ENCODE measurements at places on chromosomes 4 and X.

DNA sequence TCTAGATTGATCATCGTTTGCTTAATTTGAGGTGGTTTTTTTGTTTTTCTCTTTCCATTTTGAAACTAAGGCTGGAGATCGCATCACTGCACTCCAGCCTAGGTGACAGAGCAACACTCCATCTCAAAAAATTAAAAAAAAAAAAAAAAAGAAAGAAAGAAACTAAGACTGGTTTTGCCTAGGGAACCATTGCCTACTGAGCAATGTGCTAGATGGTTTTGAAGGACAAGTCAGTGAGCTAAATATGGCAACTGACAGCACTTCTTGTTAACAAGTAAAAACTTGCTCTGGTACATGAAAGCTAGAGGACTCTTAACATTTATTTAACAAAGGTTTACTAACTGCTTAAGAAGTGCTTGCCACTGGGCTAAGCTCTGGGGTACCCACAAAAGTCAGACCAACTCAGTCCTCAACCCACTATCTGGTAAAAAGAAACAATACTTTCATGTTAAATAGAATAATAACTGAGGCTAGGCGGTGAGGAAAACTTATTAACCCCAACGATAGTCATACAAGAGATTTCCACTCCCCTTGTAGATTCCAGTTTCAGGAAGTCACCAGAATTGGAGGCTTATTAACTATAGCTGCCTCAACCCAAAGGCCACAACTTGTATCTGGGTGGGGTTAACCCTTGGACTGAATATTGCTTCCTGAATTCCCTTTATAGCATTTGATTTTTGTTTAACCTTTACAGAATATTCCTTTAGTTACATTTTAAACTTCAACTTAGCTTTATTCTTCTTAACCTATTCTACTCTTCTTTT is 111.6 kb downstream of the FRYL start:
- no peak for DNase-seq

DNA sequence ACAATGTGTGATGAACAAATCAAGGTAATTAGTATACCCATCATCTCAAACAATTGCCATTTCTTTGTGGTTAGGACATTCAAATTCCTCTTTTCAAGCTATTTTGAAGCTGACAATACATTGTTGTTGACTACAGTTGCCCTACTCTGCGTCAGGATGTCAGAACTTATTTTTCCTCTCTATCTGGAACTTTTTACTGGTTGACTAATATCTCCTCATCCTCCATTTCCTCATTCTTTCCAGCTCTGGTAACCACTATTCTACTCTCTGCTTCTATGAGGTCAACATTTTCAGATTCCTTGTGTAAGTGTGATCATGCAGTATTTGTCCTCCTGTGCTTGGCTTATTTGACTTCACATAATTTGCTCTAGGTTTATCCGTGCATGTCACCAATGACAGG is 240.5 kb upstream of the HS3ST1 start:
- DNase-seq: no peak

DNA sequence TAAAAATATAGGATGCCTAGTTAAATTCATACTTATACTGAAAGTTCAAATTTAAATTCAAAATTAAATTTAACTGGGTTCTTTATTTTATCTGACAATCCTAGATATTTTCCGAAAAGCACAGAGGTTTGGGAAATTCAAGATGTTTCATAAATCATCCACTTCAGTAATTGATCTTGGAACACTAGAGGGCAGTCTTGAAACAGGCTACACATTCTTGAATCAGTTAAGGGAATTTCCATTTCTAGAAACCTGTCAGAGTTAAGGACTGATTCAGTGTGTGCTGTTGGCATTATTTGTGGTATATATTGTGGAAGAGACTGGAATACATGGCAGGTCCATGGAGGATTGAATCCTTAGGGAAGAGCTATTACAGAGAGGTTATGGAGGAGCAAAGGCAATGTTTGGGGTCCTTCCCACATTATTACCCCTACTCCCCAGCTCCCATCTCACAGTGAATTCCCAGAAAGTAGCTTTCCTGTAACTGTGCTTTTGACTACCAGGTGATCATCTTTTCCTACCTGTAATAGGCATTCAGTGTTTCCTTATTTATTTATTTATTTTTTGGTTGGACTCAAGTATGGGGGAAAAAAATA is 92.9 kb downstream of the EGF start:
- peak; percentile 93 for DNase-seq

DNA sequence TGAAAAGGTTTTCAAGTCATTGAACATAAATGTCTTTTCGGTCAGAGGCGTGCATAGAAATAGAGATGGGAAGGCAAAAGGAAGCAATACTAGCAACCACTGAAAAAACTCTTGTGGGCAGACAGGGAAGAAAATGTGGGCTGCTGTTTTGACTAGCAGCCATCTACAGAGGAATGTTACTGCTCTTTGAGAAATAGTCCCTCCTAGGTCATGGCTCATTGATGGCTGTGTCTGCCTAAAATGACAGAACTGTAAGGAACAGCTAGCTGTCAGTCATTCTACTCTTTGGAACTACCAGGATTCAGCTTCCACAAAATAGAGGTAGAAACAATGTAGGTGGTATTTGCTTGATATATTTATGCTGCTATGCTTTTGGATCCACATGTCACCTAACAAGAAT is 26.9 kb upstream of the TMPRSS11B start:
- DNase-seq: no peak

- DNase-seq: no peak
Observed at GRCh38 chr4:150323406-150324325, 245.4 kb downstream of the DCLK2 start.

- peak; percentile 26 for DNase-seq
Observed at GRCh38 chr4:159390648-159391047, 287.8 kb downstream of the RAPGEF2 start.

DNA sequence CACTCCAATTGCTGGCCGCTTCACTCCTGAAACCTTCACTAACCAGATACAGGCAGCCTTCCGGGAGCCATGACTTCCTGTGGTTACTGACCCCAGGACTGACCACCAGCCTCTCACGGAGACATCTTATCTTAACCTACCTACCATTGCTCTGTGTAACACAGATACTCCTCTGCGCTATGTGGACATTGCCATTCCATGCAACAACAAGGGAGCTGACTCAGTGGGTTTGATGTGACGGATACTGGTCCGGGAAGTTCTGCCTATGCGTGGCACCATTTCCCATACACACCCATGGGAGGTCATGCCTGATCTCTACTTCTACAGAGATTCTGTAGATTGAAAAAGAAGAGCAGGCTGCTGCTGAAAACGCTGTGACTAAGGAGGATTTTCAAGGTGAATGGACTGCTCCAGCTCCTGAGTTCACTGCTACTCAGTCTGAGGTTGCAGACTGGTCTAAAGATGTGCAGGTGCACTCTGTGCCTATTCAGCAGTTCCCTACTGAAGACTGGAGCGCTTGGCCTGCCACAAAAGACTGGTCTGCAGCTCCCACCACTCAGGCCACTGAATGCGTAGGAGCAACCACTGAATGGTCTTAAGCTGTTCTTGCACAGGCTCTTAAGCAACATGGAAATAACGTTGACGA is 35.8 kb upstream of the PRDM8 start:
- DNase-seq: no peak

DNA sequence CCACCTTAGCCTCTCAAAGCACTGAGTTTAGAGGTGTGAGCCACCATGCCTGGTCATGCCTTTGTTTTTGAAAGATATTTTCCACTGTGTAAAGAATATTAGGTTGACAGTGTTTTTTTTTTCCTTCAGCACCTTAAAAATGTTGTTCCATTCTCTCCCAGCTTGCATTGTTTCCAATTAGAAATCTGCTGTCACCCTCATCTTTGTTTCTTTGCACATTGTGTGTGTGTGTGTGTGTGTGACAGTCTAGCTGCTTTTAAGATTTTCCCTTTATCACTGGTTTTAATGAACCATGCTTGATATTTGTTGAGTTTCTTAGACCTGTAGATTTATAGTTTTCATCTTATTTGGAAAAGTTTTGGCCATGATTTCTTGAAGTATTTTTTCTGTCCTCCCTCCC is 79.0 kb upstream of the NKX1-1 start:
- no peak for DNase-seq

DNA sequence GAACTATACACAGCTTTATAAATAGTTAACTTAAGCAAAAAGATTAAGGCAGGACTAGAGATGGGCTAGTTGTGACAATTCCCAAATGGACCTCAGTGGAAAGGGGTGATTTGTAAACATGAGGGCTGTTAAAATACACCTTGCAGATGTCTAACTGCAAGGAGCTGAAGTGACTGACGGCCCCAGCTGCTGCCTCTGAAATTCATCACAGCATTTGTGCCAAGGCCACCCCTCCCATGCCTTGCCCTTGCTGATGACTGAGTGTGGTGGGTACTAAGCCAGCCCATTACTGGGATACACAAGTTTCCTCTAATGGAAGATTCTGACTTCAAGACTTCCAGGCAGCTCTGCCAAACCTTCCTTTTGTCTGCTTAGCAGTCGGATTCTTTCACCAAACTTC is 23.7 kb upstream of the EGFL6 start:
- no peak for DNase-seq

GRCh38 chr4:78953769-78954666 is 14.8 kb upstream of the PAQR3 start:
- DNase-seq: no peak

DNA sequence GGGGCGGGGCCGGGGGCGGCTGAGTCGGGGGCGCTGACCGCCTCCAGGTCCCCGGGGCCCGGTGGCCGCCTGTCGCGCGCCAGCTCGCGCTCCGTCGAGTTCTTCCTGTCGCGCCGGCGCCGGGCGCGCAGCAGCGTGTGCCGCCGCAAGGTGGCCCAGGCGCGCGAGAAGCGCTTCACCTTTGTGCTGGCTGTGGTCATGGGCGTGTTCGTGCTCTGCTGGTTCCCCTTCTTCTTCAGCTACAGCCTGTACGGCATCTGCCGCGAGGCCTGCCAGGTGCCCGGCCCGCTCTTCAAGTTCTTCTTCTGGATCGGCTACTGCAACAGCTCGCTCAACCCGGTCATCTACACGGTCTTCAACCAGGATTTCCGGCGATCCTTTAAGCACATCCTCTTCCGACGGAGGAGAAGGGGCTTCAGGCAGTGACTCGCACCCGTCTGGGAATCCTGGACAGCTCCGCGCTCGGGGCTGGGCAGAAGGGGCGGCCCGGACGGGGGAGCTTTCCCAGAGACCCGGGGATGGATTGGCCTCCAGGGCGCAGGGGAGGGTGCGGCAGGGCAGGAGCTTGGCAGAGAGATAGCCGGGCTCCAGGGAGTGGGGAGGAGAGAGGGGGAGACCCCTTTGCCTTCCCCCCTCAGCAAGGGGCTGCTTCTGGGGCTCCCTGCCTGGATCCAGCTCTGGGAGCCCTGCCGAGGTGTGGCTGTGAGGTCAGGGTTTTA is 1.5 kb downstream of the ADRA2C start:
- no peak for DNase-seq

All from COLO829 (cell line).